ENCODE measurements at places on chromosomes 2 and 18.

- DNase-seq = peak; percentile 4
These were observed 69.7 kb downstream of the DCC start for GRCh38 chr18:52409727-52410126.

DNA sequence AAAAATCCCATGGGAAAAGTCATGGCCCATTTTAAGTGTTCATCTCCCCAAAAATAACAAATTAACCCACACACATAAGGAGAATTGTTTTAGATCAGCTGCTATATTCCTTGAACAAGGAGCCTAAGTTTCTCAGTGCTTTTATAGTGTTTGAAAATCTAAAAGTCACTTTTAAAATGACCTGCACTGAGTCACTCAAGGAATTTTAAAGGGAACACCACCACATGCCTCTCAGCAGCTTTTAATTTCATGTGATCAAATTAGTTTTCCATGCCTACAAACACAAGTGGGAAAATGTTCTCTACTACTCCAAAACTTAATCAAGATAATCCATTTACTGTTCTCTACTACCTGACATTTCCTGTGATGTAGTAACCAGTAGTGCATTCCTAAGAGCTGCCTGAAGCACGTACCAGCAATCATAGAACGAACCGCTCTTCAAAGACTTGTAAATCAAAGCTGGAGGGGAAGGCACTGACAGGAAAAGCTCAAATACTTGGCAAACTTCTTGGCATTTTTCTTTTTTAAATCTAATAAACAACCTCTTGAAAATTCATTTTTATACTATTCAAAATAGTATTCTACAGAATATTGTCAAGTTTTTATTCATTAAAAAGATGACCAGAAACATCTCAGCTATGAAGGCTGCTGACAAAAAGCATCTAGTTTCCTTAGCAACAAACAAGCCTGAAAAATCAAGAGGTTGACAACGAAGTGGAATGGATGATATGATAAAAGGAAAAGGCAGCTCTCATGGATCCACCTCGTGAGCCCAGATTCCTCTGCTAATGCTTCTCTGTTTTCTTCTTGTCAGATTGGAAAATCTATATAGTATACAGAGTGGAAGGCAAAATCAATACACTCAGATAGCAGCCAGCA, 37.2 kb downstream of the LRPPRC start:
- DNase-seq = no peak

GRCh38 chr2:15939556-15939853, 845 bp upstream of the MYCN start:
- no peak for DNase-seq

GRCh38 chr18:49966090-49966489, 152.8 kb upstream of the ACAA2 start:
- no peak for DNase-seq

DNA sequence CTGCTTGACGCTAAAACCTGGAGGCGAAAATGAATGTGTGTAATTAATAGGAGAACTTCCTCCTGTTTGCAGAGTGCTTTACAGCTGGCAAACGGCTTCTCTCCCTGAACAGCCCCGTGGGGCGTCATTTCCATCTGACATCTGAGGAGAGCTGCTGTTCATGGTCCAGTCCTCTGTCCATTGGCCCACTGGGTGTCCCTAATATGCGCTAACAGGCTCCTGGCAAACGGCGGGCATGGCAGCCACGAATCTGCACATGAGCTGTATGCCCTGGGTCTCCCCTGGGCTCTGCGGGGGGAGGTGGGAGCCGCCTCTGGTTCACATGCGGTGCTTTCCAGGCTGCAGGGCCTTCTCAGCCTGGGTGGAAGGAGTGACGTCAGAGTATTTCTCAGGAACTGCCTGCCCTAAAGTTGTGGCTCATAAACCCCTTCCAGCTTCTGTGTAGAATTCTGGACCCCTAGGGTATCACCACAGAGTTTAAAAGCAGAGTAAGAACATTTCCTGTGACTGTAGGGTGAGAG, 73.2 kb downstream of the LRRFIP1 start:
- peak; percentile 89 for DNase-seq

DNA sequence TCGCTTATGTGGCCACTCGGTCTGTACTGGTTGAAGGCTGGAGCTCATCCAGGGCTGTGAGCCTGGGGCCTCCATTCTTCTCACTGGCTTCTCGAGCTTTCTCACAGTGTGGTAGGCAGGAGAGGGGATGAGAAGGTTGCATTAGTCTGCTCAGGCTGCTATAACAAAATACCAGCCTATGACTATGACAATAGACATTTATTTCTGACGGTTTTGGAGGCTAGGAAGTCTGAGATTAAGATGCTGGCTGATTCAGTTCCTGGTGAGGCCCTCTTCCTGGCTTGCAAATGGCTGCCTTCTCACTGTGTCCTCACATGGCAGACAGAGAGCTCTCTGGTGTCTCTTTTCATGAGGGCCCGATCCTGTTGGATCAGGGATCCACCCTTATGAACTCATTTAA, 6.2 kb upstream of the STK25 start:
- DNase-seq = peak; percentile 44

DNA sequence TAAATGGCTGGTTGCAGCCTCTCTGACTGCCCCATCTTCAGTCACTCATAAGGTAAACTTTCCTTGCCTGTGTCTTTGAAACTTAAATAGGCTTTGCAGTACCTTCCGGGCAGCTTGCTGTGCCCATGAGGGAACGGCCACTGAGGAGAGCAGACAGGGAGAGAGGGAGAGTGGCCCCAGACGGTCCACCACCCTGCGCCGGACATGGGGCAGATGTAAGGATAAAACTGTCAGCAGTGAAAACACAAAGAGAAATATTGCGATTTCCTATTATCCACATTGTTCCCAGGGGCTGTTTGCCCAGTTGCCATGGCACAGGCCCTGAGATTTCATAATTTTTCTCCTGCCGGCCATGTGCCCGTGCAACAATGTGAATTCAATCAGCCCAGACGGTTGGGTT, 265.9 kb upstream of the SALL3 start:
- no peak for DNase-seq

DNA sequence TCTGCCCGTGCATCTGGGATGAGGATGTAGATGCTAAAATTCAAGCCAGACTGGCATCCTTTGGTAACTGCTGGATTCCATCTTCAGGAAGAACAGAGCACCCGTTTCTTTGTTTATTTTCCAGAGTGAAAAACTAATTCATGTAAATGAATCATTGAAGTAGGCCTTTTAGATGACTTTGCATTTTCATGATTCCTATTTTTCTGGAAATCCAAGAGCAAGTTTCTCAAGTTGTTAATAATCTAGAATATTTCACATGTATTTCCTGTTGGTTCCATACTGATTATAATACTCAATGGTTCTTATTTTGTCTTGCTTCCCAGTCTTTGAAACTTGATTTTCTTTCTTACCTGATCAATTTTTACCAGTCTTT, 328.4 kb downstream of the LPIN1 start:
- no peak for DNase-seq

DNA sequence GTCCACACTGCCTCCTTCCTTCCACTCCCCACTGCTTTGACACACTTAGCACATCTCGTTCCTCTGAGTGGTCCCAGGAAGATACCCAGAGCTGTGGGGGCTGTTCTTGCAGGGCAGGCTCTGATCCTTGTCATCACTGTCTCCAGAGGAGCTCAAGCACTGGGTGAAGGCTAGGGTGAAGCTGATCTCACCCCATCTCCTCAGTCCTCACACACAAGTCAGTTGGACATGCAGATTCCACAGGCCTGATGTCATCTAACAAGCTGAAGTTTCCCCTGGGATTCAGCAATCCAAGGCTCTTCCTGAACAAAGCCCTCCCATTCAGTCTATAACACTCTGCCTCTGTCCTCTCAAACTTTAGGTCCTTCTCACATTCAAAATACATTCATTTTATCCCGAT, 90.6 kb upstream of the RAB6C start:
- DNase-seq = peak; percentile 91

- no peak for DNase-seq
These were observed 30.5 kb upstream of the SNORC start for GRCh38 chr2:232839411-232840079.

DNA sequence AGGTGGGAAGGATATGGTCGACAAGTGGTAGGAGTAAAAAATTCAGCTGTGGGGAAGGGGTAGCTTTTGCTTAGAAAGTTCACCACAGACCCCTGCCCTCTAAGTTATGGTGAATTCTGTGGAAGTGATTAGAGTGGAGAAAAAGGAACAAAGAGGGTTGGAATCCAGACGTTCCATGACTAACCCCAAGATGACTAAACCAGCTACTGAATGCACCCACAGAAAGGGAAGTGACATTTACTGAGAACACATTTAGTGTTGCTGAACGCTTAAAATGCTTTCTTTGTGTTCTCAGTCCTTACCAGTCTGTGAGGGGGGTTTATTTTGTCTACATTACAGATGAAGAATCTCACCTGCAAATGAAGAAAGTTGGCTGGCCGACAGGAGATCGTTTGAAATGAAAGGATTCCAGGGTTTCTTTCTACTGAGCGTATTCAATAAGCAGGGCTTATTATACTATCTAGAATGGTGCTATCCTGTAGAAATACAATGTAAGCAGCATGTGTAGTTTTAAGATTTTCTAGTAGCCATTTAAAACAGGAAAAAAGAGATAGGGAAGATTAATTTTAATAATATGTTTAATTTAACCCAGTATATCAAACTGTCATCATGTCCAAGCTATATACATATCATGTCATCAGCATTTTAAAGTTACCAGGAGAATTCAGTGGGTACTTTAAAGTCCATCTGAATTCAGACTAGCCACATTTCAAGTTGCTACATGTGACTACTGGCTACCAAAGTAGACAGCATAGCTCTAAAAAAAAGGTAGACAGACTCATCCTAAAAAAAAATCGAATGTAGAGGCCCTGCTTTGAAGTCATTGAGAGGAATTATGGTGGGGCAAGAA, 60.1 kb downstream of the LIMS1 start:
- DNase-seq = peak; percentile 98

DNA sequence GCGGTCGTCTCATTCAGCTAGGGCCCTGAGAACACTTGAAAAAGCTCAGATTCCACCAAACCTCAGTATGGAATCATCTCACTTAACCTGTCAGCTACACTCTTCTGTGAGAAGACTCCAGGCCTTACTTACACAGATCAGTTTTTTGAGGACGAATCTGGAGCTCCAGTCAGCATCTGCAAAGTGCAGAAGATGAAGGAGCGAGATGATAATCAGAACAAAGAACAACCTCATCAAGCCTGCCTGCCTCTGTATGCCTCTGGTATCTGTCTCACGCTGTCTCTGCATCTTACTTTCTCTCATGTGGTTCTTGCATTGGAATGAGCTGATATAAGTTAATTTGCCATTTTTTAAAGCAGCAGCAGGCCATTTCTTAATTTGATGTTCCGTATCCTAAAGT, 444.1 kb upstream of the LRATD1 start:
- DNase-seq = no peak

DNA sequence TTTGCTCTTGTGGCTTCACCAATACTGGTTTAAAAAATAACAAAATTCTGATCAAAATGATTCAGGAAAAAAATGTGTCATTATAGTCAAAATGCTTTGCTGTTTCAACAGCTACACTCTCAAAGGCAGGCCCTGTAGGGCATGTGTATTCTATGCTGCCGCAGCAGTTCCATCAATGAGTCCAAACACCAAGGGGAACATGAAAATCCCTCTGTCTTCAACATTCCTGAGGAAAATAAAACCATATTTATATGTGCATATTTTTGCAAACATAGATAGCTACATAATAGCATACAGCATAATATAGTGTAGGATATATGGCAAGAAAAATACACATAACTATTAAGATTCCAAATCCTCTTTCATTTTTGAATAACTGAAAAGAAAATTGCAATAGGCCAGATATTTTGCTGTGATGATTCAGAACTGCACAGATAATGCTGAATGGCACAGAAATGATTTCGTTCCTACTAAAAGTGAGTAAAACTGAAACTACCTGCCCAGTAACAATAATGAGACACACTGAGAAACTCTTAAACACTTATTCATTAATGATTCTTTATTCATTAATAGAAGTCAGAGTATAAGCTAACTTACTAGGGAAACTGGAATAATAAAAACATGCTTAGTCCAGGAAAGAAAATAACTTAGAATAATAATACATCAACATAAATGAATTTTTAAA, 343.8 kb downstream of the SUCLG1 start:
- no peak for DNase-seq

GRCh38 chr2:71640489-71640888, 187.1 kb downstream of the DYSF start:
- DNase-seq = no peak

GRCh38 chr2:222722327-222722946, 51.0 kb downstream of the MOGAT1 start:
- DNase-seq = peak; percentile 77

DNA sequence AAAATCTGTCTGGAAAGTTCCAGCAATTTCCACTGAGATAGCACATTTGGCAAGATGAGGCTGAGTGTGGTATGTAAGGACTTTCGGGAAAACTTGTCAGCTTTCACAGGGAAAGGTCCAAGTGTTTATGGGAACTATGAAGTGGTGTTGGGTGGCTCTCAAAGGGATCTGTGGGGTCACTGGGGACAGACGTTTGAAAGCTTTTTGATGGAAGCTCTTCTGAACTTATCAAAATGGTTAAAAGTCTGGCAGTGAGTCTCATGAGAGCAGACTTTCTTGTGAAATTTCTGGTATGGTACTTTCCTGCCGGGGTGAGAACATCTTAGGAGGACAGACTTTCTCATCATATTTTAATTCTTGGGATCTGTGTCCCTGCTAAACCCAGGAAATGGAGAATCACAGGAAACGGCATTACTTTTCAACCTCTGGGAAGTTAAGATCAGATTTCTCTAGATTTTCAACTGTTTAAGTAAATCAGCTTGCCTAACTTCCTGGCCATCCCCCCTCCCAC, 546.3 kb upstream of the ZEB2 start:
- no peak for DNase-seq

GRCh38 chr2:81328968-81329367, 1024.4 kb upstream of the LRRTM1 start:
- no peak for DNase-seq

- DNase-seq = no peak
These were observed 172.6 kb downstream of the HAUS1 start for GRCh38 chr18:46276748-46277147.

GRCh38 chr2:197292619-197293018, 18.0 kb downstream of the ANKRD44 start:
- no peak for DNase-seq
